Neuronal stem cell (in vitro differentiated cells): ENCODE measurements at places on chromosomes 2 and 18.

DNA sequence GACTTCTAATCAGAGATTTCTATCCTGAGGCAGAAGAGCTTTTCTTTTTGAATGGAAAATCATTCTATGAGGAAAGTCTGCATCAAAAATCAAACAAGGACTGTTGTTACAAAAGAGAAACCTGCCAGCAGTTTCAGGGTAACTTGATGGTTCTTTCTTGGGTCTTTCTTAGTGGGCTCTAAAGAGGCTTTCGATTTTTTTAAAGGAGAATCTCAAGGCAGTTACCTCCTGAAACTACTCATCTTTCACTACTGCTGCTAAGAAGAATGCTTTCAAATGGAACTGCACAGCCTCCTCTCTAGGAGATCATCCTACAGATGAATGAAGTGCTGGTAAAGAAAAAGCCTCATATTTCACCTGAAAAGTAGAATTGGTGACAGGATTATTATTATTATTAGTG, 272.3 kb downstream of the ERBB4 start:
- DNase-seq = no peak

DNA sequence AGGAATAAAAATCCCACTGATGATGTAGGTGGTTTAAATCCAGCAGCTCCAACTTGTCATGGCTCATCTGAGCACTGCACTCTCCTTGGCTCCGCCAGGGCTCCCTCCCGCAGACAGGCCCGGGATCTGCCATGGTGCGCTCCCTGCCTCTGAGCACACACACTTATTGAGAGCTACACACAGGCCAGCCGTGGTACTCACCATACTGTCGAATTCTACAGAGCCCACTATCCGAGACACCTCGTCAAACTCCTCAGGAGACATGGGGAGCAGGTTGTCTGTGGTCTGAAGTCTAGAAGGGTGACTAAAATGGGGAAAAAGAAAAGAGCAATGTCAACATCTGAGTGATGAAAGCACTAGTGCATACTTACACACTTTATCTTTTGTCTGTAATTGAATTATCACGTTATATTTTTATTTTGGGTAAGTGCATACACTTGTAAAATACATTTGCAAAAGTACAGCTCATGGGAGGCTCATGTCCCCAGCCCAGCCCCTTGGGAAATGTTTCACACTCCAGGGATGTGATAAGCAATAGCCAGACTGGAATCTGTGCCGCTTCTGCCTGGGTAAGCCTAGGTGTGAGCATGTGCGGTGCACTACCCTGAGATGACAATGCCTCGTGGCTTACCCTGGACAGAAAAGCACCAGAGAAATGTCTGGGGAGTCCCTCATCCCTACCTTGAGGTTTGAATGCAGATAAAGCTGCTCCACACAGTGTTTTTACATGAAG, 39.2 kb downstream of the STAT1 start:
- DNase-seq = no peak

DNA sequence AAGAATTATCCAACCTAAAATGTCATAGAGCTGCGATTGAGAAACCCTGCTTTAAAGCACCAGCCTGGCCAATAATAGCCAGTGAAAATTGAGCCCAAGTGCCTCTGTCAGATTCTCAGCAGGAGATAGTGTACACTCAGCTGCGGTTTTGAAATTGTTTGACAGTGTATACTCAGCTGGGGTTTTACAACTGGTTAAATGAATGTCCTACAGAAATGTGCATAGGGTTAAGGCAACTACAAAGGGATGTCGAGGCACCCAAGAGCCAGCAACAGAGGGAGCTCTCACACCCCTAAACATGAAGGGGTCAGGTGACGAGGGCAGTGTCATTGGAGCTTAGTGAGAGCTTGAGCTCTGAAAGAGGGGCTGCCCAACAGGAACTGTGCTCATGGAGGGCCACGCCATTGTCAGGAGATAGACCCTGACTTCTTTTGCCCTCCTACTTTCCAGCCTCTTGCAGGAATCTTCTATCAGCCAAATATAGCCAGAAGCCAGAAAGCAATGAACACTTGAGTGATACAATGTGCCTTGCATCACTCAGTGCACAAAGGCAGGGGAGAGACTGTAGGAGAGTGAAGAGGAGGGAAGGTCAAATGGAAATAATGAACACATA, 15.1 kb downstream of the ACTG2 start:
- no peak for DNase-seq

- no peak for DNase-seq
These were observed 20.6 kb upstream of the METAP1D start for GRCh38 chr2:171979103-171979502.

GRCh38 chr2:226001716-226002115, 602.2 kb downstream of the NYAP2 start:
- no peak for DNase-seq

GRCh38 chr2:7837237-7837760, 844.6 kb upstream of the ID2 start:
- no peak for DNase-seq
